GM06990 (cell line): ENCODE measurements at places on chromosomes 3 and 15.

DNA sequence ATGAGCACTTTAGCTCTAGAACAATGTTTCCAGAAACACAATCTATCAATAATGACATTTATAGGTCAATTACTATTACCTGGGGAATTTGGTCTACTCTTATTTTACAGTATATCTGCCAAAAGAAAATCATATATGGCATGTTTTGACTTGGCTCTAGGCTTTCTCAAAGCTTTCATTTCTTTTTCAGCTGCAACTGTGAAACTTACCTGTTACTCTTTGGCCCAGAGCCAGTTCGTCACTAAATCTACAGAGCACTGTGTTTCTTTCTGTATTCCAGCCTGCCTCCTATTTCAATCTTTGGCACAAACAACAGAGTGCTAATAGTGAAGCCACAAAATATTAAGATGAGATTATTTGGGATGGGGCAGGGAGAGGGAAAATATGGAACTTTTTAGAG is 76.0 kb downstream of the P2RY1 start:
- DNase-seq, result no peak

- DNase-seq, result no peak
These were observed 220.3 kb downstream of the CACNA2D3 start for GRCh38 chr3:54342676-54343075.

- no peak for DNase-seq
These were observed 27.1 kb upstream of the IGF2BP2 start for GRCh38 chr3:185851959-185852358.

- no peak for DNase-seq
These were observed 79.1 kb upstream of the ABI3BP start for GRCh38 chr3:101072300-101072699.

- DNase-seq, result no peak
These were observed 51.3 kb upstream of the KPNA4 start for GRCh38 chr3:160616716-160617115.

- no peak for DNase-seq
These were observed 59.9 kb downstream of the ST8SIA2 start for GRCh38 chr15:92453607-92454006.

DNA sequence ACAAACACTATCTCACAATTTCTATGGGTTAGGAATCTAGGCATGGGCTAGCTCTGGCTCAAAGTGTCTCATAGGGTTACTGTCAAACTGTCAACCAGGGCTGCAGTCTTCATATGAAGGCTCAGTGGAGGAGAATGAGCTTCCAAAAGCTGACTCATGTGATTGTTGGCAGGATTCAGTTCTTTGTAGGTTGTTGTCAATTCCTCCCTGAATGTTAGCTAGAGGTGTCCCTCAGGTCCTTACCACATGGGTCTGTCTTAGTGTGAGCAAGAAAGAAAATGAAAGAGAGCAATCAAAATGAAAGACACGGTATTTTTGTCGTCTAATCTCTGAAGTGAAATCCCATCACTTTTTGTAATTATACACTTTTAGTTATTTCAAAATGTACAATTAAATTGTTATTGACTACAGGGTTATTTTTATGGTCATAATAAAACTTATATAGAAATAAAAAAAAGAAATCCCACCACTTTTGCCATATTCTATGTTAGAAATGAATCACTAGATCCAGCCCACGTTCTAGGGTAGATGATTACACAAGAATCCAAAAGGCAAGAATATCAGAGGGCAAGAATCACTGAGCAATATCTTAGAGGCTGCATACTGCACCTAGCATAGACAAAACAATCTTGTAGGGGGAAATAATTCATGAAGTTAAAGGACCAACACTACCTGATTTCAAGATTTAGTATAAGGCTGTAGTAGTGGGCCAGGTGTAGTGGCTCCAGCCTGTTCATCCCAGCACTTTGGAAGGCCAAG is 8.4 kb downstream of the ACSBG1 start:
- no peak for DNase-seq

GRCh38 chr3:120559242-120560061 is 36.7 kb upstream of the NDUFB4 start:
- DNase-seq, result no peak

GRCh38 chr3:185406121-185406620 is 43.2 kb downstream of the MAP3K13 start:
- DNase-seq, result no peak

- DNase-seq, result no peak
These were observed 173.5 kb downstream of the OR4M2 start for GRCh38 chr15:22253676-22254408.

DNA sequence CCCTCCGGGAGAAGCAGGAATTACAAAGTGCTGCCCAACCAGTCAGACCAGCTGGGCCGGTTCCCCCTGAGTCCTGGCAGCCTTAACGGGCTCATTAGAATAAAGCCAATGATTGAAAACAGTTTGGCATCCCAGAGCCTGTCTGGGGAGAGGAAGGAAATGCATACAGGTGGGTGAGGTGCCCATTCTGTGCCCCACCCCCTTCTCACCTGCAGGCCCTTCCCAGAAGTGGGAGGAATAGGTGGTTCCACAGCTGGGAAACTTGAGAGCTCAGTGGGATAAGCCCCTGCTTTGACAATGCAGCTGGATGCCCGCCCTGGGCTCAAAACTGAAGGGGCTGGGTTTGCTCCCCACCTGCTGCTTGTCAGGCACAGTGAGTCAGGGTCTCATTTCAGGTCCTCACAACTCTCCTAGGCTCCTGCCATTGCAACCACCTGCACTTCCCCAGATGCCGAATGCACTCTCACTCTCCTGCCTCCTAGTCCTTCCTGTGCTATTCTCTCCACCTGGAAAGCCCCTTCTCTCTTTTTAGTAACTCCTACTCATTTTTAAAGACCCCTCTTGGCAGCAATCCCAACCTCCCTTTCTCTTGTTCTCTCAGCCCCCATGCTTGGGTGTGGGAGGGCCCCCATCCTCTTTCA is 5.5 kb upstream of the BUB1B start:
- no peak for DNase-seq

DNA sequence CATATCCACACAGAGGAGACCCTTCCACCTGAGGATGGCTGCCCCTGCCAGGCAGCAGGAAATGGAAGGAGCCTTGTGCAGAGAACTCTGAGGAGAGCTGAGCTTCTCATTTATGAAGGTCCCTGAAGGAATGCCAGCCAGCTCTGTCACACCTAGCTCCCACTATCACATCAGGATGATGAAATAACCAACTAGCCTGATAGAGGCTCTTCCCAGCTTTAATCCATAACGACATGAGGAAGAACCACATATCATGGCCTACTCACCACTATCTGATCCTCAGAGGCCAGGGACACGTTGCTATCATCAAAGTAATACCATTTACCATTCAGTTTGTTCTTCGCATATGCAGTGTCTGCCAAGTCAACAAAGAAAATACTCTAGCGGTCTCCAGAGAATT is 1.5 kb upstream of the C3orf62 start:
- no peak for DNase-seq

DNA sequence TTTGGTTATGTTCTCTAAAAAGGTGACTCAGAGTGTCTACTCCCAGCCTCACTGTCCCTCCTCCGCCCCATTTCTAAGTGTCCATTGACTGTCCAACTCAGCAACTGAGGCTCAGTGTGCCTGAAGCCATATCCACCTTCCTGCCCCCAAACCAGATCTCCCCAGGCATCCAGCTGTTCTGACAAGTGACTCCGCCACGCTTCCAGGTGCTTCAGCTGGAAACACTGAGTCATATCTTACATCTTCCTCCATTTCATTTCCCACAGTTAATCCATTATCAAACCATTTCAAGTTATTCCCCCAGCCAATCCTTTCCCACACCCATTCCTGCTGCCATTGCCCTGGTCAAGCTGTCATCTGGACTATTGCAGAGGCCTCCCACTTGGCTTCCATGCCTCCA is 17.1 kb downstream of the MAGEF1 start:
- no peak for DNase-seq

GRCh38 chr3:50515565-50516439 is 12.4 kb upstream of the CACNA2D2 start:
- DNase-seq, result no peak

- no peak for DNase-seq
These were observed 43.2 kb upstream of the TSEN2 start for GRCh38 chr3:12440927-12441714.

- no peak for DNase-seq
These were observed 158.2 kb upstream of the ARHGEF26 start for GRCh38 chr3:153963012-153963411.

DNA sequence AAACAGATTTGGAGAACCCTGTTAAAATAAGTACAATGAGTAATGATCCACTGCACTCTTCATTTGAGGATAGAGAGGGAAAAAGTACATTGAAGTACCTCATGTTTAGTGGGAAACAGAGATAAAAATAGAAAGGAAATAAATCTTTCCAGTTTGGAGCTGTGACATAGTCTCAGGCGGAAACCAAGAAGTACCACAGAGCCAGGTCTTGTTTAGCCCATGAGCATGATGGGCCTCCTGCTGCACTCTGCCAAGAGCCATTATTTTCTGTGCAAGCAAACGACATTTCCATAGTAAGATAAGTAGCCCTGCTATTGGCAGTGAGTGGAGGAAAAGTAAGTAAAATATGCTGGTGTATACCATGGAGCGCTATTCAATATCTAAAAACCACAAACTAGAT is 796.1 kb downstream of the TBL1XR1 start:
- DNase-seq, result no peak

DNA sequence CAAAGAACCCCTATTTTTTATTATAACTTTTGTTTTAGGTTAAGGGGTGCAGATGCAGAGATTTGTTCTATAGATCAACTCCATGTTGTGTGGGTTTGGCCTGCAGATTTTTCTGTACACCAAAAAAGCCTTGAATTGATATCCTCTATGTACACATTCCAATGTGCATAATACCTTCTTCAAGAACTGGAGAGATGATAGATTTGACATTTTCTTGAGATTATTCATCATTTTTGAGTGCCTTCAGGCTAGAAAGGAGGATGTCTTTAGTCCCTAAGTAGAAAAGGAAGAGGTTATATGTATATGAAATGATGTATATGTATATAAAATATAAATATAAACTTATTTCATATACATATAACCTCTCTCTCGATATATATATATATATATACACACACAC is 1190.0 kb upstream of the ALCAM start:
- no peak for DNase-seq

GRCh38 chr15:60000113-60000823 is 3.8 kb upstream of the FOXB1 start:
- no peak for DNase-seq

DNA sequence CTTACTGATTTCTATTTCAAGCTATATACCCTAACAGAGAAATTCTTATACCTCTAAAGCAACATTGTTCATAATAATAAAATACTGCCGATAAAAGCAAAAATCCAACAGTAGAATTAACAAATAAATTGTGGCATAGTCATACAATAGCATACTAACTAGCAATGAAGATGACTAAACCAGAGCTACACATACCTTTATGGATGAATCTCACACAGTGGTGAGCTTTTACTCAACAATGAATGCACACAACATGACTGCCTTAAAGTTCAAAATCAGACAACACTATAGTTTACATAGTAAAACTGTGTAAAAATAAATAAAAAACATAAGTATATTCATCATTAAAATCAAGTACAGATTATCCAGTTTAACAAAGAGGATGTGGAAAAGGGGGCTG is 99.1 kb downstream of the NR1I2 start:
- no peak for DNase-seq

DNA sequence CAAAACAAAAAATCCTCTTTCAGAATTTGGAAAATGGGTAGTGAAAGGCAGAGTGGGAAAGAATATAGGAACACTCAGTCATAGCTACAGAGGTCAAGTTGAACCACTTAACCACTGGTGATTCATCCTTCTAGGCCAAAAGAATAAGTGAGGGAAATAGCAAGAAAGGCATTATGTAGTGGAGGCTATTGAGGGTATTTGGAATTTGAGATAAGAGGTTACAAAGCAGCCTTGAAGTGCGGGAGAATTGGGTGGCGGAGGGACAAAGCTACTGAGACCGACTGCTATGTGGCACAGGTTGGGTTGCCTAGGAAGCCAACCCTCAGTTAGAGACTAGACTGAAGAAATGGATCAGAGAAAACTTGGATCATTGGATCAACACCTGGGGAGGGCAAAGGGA is 109.5 kb downstream of the SYNPR start:
- DNase-seq, result no peak

DNA sequence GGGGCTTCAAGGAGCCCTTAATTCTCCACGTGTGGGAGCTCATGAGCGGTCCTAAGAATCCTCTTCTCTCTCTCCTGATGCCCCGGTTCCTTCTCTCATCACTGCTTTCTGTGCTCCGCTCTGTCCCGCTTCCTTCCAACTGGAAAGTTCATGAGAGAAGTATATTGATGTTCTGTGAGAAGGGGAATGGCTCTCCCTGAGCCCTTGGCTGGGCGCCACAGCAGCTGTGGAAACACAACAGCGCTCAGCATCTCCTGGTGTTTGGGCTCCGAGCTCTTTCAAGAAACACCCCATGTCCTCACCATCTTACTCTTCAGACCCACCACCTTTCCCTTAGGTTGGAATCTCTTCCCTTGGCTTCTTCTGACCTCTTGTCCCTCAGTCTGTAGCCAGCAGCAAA is 161.7 kb downstream of the VGLL4 start:
- no peak for DNase-seq

- no peak for DNase-seq
These were observed 139.9 kb downstream of the ROBO2 start for GRCh38 chr3:77179762-77180161.

GRCh38 chr3:165459924-165460835 is 264.0 kb upstream of the SLITRK3 start:
- DNase-seq, result no peak

GRCh38 chr3:141105828-141106628 is 54.9 kb downstream of the SPSB4 start:
- no peak for DNase-seq

GRCh38 chr3:100154171-100154570 is 39.9 kb upstream of the FILIP1L start:
- DNase-seq, result no peak

GRCh38 chr15:81572190-81572589 is 198.2 kb upstream of the TMC3 start:
- DNase-seq, result no peak

- DNase-seq, result no peak
These were observed 31.7 kb downstream of the CSNK1G1 start for GRCh38 chr15:64324165-64324877.

- no peak for DNase-seq
These were observed 115.8 kb upstream of the PLCL2 start for GRCh38 chr3:16768956-16769355.

DNA sequence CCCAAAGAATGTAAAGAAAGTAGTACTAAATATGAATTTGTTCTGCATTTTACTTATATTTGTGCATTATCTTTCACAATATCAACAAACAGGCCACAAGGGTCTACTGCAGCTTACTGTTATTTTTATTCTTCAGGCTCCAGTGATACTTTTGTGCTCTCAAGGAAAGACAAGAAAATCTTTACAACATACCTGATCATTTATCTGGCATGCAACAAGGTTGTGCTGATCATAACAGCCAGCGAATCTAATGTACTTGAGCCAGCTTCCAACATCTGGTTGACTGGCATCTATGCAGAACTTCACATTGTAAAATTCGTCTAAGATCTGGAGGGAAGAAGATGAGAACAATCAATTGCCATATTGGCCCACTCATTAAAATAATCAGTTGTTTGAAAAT is 520.0 kb downstream of the MECOM start:
- no peak for DNase-seq

- no peak for DNase-seq
These were observed 770.6 kb upstream of the CFAP20DC start for GRCh38 chr3:59820352-59820934.
